ELR (cell line): ENCODE measurements at places on chromosomes 5 and 9.

- peak; percentile 51 for DNase-seq
Measured at GRCh38 chr5:120568711-120569110, 104.6 kb downstream of the PRR16 start.

GRCh38 chr5:141528291-141528984, 39.6 kb downstream of the PCDHGC5 start:
- no peak for DNase-seq

DNA sequence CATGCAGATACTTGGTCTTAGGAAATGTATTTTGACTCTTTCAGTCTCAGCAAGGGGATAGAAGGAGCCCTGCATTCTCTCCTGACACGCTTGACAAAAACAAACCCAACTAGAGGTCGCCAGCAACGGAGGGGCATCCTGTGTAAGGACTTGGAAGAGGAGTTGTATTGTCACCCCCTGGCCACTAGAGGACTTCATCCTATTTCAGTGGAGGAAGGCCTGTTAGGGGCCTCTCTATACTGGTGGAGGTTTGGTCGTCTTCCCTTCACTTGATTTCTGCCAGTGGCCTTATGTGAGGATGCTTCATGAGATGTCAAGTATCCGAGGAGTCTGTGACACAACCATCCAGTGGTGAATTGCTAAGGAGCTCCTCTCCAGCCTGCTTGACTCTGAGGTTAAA, 122.8 kb upstream of the STC2 start:
- DNase-seq = peak; percentile 53

DNA sequence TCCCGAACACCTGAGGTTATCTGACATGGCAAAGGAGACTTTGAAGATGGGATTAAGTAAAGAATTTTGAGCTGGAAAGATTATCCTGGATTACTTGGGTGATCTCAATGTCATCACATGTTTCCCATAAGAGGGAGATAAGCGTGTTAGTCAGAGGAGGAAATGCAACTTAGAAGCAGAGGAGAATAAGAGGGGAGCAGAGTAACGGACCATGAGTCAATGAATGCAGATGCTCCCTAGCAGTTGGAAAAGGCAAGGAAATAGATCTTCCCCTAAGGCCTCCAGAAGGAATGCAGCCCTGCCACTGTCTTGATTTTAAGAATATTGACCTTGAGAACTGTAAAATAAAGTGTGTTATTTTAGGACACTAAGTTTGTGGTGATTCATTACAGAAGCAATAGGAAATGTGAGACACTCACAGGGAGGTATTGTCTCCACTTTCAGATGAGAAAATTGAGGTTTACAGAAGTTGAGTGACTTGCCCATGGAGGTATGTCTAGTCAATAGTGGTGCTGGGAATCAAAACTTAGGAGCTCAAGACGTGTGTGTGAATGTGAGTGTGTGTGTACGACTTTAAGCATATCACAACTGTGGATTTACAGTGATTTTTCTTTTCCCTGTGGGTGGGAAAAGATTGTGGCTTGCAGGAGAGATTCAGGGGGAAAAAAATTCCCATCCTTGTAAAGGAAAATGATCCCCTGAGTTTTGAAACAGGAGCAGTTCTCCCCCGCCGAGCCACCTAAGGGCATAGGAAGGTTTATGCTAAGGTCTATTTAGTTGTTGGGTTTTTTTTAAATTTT, 125.3 kb downstream of the TRIM32 start:
- no peak for DNase-seq

GRCh38 chr5:78505860-78506259, 142.7 kb downstream of the LHFPL2 start:
- DNase-seq = no peak

DNA sequence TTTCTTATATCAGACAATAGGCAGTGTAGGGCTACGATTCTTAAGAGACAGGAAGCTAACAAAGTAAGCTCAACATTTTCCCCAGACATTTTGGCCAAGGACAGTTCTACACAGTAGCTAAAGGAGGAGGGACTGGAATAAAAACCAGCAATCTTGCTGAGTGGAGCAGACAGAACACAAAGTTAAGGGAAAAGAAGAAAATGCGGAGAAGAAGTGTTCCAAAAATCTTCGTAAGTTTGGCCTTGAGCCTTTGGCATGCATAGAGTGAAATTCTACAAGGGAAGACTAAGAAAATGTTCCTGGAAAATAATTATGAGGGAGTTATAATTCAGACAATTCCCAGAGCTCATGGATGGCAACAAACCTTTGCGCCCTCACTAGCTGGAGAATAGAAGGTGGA, 748.0 kb upstream of the CTNND2 start:
- DNase-seq = no peak

DNA sequence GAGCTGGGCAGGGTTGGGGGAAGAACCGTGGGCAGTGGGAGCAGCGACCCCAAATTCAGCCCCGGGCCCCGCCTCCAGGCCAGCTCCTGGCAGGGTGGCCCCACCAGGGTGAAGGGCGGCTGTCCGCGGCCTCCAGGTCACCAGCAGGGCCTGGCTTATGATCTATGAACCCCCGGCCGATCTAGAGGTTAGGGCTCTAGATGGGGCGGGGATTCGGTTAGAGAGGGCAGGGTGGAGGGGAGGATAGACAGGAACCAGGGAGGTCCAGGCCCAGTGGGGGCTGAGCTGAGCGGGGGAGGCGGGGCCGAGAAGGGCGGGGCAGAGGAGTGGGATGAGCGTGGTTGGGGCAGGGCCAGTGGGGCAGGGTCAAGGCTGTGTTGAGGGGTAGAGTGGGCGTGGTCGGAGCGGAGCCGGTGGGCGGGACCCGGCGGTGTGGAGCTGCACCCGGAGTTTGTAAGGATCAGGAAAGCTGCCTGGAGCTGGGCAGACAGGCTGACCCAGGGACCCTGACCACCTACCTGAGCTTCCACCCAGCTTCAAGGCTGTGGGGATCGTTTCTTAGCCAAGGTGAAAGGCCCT, 29.3 kb upstream of the OBP2B start:
- peak; percentile 61 for DNase-seq
